Left hindlimb (tissue), 1 donor: ENCODE measurements at places on chromosomes 4 and X.

DNA sequence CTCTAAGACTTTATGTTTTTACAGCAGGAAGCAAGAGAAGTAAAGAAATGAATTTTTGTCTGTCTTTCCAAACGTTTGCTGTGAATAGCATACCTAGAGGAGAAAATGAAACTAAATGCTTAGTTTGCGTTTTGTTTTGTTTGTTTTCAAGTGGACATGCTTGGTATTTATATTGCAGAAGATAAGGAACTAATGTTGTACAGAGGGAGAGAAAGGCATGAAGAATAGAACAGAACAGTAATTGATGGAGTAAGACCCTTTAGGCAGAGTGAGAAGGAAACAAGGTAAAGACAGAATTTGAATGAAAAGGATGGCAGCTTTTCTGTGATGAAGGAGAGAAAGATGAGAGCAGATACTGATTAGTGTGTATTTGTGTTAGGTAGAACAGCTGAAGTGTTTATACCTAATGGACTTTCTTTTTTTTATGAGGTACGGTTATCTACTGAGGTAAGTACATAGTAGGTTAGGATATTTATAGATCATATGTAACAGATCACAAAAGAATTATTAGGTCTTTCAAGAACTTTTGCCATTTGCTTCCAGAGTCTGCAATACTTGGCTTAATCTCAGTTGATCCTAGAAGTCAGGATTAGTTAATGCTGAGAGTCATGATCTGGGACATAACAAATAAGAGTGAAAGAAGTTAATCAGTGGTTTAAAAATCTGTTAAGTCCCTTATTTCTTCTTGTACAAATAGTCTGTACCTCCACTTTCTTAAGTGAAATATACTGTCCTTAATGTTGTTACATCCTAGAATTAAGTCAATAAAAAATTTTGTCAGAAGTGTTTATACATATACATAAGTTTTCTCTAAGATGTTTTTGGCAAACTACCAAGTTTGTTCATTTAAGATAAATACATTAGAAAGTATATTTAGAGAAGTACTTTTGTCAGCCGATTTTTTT lies 36.8 kb downstream of the FABP2 start:
- DNase-seq: no peak

DNA sequence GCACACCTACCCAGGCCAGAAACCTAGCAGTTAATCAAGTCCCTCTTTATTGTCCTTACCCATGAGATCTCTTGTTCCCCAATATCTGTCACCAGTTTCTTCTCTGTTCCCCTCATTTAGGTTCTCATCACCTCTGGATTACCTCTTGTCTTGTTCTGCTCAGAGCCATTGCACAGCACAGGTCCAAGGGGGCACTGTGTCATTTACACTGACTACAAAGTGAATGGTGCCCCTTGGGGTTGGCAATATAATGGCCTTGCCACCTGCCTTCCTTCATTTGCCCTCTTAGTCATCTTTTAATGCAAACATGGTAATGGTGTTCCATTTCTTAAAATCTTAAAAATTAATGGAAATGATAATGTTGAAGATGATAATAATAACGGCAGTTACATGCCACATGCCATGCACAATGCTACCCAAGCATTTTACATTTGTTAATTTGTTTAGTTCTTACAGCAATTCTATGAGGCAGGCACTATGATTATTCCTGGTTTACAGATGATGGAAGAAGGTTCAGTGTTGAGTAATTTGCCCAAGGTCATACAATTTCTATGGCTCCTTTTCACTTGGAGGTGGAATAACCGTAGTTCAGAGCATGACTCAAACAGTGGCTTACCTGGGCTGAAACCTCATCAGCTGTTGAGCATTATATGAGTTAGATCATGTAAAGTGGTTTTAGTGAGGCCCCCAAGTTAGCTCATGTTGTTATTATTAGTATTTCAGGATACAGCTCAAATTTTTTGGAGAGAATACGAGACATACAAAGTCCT lies 117.9 kb downstream of the RASL11B start:
- no peak for DNase-seq

DNA sequence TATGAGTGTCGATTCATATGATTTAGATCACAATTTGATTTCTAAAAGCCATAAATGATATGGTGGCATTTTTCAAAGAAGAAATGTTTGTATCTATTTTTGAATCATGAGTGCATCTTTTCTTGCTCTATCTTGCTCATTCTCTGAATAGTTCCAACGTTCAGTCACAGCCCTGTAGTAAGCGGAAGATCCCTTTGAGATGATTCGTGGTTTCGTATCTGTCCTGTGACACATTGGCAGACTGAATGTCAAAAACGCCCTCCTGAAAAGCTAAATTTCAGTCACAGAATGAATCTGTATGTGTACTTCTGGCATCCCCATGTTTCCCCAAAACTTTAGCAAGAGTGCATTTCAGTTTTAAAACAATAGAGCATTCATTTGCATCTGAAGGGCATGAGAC lies 1066.9 kb upstream of the TENM3 start:
- no peak for DNase-seq

DNA sequence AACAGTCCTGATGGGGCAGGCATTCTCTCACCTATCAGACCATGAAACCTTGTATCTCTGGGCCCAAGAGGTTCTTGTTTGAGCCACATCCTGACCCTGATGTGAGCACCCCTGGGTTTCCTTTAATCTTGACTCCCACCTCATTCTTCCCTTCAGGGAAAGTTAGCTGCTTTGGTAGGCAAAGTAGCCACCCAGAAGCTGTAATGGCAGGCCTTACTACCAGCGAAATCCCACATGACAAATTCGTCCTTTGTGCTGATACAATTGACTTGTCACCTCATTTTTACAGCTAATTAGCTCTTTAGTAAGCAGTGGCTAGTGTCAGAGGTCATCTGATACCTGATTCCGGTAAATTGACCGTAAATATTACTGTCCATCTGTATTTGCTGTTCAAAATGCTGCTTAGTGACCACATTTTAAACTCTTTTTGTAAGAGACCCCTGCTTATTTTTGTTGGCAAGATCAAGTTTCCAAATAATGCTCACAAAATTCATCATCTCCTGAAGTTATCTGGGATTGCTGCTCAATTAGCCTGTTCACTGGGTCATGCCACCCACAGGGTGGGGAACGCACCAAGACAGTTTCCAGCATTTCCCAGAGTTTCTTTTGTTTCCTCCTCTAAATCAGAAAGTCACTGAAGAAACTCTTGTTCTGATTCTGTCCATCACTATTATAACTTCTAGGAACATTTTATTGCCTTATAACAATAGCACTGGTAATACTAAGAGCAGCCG lies 329.7 kb downstream of the GPAT3 start:
- no peak for DNase-seq

- no peak for DNase-seq
These were observed 324.5 kb upstream of the RPS6KA3 start for GRCh38 chrX:20591246-20591645.

DNA sequence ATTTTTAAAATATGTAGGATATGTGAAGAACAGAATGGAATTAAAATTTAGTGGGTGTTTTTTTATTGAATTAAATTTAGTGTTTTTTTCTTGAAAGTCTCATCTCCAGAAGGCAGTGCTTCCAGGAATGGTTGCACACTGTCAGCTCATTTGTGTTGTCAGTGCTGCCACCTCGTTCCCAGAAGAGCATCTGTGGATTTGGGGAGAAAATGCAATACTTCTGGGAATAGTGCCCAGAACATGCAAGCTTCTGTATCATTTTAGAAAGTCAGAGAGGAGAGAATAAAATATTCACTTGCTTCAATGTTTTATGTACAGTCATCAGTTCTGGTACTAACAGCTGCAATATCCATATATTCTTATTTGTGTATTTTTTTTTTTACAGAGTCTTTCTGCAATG lies 608.8 kb downstream of the PCDH7 start:
- no peak for DNase-seq

GRCh38 chrX:64894454-64895038 lies 81.7 kb downstream of the ZC4H2 start:
- no peak for DNase-seq

DNA sequence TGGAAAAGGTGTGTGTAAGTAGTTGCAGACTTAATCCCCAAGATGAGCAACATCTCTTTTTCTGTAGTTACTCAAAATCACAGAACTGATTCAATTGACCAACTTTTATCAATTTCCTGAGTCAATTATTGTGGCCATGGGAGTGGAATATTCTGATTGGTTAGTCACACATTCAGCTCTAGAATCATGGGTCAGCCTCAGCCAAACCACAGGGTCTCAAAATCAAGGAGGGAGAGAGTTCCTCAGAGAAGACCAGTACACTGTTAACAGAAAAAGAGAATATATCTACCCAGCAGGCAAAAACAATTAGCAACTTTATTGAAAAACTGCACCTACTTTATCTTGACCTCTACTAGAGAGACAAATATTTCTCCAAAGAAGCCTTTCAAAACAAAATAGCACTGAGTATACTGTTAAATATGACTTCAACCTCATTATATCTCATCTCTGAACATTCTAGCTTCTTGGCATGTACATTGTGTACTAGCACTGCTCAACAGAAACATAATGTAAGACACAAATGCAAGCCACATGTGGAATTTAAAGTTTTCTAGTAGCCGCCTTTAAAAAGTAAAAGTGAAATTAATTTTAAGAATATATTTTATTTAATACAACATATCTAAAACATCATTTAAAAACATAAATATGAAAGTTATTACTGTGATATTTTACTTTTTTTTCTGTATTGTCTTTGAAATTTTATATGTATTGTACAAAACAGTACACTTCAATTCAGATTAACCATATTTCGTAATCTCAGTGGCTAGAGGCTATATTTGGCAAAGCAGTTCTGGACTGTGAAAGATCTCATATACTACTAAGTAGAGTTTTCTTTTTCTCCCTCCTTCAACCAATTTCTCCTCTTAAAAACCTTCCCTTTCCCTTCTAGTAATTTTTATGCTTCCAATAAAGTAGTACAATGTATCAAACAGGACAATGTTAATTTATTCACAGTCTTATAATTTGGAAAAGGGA lies 11.8 kb upstream of the LCORL start:
- DNase-seq: no peak

GRCh38 chr4:170306208-170306607 lies 216.5 kb upstream of the AADAT start:
- no peak for DNase-seq

GRCh38 chr4:80249144-80249543 lies 17.3 kb upstream of the FGF5 start:
- DNase-seq: no peak

DNA sequence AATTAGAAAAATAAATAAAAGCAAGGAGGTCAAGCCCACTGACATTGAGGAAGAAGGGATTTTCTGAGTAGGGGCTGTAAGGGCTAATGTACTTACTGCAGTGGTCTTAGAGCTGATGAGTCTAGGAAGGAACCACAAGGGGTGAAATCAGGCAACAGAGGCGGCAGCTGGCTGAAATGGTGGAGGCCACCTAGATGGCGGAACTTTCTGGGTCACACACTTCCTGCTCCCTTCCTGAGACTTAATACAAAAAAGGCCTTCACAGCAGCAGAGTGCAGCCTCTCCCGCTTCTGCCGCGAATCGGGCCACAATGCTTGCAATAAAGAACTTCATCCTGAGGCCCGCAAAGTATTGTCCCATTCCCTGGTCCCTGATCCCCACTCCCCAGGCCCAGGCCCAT lies 15.4 kb downstream of the SNX12 start:
- DNase-seq: no peak
